ENCODE measurements at places on chromosomes 3 and 15.

DNA sequence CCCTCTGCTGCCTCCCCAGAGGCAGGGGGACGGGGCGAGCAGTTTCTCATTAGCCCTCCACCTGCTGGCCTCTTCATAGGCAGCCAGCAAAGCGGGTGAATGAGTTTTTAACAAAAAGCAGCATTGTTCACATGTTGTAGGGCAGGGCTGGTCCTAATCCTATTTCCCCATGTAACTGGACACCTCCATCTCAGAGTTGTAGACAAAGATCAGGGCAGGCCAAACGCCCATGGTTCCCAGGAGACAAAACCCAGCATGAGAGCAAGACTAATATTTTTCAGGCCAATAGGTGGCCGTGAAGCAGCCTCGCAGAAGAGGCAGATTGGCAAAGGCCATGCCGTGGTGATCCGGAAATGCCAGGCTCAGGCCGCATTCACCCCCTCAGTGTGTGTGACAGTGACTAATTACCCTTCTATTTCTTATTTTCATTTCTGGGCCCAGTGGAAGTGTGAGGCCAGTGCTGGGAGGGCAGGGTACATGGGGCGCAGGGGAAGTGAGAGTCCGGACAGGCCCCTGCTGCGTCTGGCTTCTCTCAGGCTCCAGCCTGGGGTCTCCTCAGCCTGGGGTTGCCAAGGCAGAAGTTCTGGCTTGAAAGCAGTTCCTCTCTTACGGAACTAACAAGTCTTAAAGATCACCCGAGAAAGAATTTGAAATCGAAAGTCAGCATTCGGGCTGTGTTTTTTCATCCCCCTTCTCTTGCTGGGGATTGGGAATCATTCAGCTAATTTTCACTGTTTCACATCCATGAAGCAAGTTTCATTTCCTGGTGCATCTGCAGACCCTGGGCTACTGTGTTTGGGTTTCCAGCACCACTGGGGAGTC, 64.8 kb downstream of the BOC start:
- no peak for DNase-seq

DNA sequence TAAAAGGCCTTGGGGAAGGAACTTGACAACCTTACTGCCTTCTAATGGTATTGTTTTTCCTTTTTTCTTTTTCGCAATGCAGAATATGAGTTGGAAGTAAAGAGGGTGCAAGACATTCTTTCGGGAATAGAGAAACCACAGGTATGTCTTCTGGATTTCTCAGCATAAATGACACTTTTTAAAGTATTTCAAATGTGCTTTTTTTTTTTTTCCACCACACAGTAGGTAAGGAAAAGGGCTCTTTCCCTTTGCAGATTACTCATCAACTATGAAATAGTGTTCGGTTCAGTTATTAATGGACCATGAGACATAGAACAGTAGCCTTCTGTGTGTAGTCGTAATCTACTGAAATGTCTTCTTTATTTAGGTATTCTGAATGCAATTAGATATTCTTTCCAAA, 162.4 kb downstream of the GHSR start:
- no peak for DNase-seq

GRCh38 chr15:56471440-56472069, 6.6 kb upstream of the MNS1 start:
- DNase-seq, result no peak

DNA sequence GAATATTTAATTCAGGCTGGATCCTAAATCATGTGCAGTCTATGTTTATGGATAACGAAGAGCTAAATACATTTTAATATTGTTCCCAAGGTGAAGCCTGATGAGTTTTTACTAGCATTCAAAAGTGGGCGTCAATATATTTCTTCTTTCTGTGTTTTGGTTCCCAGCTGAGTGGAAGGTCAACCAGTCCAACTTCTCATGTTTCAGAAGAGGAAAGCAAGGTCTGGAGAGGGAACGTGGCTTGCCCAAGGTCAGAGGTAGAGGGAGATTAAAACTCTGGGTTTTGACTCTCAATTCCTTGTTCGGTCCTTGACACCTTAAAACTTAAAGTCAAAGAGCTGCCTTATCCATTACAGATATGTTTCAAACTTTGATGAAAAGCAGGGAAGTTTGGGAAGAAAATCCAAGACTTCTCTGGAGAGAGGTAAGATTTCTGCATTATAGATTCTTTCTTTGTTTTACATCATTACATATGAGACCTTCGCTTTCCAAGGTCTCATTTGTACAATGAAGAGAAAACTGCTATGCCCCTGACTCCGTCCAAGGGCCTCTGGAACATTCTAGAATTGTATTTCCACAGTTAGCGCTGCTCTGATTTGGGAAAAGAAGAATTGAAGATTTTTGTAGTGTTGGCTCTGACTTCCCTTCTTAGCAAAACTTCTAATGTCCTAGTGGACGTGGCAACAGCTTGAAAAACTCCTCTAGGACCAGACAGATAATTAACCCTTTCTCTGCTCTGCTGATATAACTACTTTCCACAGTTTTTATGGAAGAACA, 57.7 kb upstream of the HES1 start:
- no peak for DNase-seq

DNA sequence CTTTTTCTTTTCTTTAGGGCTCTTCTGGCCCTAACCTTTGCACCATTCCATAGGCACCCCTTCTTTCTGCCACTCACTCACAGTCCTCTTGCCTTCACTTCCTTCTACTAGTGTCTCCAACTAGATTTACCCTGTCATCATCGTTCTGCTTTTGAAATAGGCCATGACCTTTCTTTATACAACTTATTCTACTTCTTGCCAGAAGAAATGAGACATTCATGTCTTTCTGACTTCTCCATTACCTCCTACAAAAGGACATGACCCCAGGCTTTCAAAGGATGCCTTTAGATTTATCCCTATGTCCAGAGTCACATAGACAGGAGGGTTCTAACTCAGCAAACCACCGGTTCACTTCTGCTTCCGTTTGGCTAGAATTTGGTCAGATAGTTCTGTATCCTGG, 336.4 kb upstream of the LRRFIP2 start:
- no peak for DNase-seq

GRCh38 chr15:22979238-22980188, 655 bp downstream of the CYFIP1 start:
- no peak for DNase-seq

DNA sequence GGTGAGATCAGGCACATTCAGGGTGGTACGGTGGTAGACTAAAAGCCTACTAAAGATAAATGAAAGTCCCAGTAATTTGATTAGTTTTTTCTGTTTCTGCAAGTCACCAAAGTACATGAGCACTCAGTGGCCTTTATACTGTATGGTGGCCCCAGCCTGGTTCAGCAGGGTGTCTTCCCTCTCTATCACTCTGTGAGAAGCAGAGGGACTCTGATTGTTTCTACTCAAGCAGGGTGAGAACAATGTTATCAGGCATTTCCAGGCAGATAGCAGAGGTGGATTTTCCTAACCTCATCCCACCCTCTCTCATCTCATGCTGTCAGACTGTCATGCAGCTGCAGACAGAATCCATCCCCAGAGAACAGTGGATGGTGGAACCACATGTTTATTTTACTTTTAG, 71.5 kb upstream of the BFSP2 start:
- no peak for DNase-seq

GRCh38 chr3:46361408-46362283, 7.7 kb downstream of the CCR2 start:
- DNase-seq, result no peak

DNA sequence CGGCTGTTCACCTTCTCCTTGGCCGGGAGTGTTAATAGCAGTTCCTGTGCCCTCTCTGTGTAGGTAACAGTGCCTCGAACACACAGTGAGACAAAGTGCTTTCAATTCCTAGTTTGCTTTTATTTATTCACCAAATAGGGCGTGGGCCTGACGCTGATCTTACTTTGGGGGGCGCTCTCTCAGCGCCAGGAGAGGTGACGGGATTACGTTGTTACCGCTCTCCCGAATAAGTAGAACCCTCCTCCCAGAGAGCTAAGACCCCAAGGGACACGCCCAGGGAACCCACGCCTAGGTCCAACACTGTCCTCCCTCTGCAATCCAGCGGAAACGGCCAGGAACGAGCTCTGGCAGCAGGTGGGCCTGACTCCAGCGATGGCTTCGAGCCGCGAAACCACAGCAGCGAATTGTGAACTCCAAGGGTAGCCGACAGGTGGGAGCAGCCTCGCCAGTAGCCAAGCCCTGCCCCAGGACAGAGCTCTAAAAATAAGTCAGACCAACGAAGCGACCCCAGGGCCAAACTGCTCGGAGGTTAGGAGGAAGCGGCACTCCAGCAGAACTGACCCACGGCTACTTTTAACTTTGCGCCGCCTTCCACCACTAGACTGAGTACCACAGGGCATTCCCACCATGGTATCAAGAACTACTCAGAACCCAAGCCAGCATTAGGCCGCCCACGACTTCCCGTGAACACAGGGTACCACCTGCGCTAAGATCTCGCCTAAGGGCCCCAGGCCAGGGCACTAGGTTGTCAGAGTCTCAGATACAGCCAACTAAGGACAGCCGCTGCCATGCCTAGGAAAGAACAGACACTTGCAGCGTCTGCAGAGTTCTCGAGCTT, 1.6 kb upstream of the SIN3A start:
- peak; percentile 80 for DNase-seq

DNA sequence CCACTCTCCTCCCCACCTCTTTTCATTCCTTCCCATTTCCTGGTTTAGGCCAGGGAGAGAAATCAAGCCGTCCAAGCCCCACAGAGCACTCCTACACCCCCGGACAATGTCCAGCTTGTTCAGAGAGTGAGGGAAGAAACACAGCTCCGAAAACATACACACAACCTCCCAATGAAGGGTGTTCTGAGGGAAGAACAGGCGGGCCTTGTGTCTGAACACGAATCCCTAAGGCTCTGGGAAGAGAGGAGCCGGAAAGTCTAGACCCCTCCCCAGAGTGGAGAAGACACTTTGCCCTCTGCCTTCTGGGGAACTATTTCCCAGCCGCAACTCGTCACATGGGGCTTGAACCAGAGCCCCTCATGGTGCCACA, 30.5 kb downstream of the ACAN start:
- no peak for DNase-seq

DNA sequence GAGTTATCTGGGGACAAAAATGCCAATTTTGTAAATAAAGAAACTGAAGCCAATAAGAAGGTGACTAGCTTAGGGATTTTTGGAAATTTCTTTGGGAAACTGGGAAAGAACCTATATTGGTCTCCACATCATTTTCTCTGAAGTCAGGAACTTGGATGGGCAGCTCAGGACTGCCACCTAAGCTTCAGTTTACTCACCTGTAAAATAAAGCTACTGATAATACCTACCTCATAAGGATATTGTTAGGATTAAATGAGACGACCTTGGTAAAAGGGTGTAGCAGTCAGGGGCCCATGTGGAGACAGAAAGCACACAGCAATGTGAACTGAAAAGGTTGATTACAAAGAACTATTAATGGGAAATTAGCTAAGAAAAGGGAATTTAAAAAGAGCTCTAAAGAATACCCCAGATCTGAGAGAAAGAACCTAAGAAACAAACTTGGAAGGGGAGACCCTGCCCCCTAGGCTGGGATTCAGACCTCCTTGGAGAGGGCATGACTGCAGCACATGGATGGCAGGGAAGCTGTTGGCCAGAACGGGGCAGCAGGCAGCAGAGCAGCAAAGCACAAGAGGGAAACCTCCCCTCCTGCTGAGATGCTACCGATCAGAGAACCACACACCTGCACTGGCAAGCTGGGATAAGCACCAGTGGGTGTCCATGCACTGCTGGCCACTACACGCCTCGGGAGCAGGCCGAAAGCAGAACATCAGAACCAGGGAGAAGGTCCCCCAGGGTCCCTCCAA, 83.7 kb upstream of the THBS1 start:
- no peak for DNase-seq

DNA sequence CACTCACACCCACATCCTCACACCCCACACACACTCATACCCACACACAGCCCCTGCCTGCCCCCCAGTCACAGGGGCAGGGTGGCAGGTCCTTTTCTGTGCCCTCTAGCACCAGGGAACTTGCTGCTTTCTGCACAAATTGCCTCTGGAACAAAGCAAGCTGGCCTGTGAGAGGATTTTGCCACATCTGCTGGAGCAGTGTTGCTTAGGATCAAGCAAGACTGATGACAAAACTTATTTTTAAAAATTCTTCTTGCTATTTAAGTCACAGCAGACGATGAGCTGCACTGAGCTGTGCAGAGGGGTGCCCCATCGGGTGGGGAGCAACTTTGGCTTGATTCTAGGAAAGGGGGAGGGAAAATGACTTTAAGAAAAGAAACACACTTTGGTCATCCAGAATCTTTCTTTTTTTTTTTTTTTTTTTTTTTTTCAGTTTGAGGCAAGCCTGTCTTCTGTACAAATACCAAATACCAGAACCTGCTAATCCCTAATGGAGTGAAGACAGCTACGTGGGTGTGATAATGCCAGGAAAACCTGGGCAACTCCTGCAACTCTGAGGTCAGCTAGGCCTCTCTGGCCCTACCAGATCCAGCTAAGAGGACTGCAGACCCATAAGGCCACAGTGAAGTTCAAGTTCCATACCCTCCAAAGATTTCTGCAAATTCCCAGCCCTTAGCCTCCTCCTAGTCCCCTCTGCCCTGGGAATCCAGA, 195.3 kb downstream of the ABHD5 start:
- DNase-seq, result no peak

DNA sequence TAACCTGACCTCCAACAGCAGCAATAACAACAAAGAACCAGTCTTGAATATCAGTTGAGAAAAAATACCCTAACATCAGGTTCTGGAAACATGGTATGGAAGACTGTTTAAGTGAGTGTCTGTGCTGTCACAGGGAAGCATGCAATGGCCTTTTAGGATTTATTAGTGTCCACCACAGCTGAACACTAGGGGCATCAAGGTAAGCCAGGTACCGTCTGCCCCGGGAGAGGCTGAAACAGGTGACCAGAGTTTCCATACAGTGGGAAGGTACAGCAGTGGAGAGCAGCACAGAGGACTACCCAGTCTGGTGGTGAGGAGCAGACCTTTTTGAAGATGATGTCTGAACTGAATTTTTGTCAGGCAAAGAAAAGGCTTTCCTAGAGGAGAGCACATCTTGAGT, 18.4 kb downstream of the ZDHHC23 start:
- DNase-seq, result no peak

DNA sequence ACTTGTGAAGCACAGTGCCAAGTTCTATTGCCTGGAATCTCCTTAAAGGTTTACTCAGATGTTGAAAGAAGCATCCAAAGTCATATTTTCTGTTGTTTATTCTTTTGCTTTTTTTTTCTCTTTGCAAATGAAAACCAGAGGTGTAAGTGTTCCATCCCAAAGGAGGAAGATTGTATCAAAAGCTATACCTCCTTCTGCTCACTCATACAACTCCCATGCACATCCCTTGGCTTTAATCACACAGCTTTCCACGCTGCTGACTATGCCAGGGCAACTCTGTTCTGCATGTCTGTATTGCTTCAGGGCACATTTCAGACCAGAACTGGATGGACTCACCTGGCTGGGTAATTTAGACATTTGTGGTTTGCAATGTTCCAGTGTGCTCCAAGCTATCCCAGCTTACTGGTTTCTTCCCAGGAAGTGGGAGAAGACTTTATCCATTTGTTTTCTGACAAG, 399.6 kb upstream of the TBL1XR1 start:
- no peak for DNase-seq

- DNase-seq, result no peak
These were observed 9.3 kb upstream of the RFTN1 start for GRCh38 chr3:16522834-16523233.

DNA sequence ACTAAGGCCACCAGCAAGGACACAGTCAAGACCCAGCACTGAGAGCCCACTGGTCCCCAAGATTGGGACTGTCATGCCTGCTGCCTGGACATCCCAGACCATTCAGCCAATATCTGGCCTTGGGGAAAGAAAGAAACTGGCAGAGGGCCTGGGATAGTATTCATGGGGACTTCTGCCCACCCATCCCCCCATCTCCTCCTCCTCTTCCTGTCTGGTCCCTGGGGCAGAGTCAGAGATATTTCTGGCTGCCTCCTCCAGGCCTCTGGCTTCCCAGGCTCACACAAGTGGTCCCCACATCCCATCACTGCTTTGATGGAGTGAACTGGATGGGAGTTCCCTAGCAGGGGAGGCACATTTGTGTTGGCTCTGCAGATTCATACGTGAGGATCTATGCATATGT, 4.2 kb upstream of the RASL12 start:
- no peak for DNase-seq

Data from natural killer cell treated with Interleukin-12 subunit alpha and Interleukin-12 subunit beta and Interleukin-15 and Interleukin-18, amount 100 ng/mL, for 72 hours (primary cell).